CD8-positive, alpha-beta T cell (primary cell): ENCODE measurements at places on chromosomes 12 and 14.

DNA sequence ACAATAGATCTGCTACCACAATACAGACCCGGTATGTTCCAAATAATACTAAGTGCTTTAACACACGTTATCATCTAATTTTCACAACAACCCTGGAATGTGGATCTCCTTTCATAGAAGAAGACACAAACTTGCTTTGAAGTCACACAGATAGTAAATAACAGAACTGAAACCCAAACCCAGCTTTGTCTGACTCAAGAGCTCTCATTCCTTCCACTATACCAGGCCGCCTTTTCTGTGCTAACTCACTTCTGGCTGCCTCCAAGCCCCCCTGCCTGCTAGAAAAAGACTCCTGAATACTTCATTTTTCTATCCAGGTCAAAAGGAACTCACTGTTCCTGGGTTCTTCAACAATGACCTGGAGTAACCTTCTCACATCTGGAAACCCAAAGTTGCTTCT, 37.8 kb downstream of the PRPF40B start:
- no peak for DNase-seq

DNA sequence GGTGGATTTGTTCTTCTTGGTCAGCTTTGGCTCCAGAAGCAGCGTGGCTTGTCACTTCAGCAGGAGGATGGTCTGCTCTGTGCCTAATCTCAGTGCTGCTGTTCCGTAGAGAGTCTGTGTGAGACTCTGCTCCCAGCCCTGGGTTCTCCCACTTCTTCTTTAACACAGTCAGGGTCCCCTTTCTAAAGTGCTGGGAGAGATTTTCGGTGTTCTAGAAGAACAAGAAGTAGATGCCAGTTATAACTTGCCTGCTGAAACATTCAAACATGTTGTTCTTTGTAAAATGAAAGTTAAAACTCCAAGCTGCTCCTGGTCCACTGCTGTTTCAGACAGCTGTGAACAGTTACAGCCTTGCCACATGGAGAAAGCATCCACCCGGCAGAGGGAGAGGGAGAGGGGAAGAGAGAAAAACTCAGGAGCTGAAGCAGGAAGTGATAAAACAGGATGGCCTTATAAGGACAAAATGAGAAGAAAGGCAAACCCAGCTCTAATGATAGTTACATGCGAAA, 55.2 kb upstream of the CERS5 start:
- DNase-seq: no peak

GRCh38 chr12:1369460-1369859, 224.9 kb downstream of the FBXL14 start:
- no peak for DNase-seq

- DNase-seq: no peak
Measured at GRCh38 chr12:1503281-1503711, 91.1 kb downstream of the FBXL14 start.

DNA sequence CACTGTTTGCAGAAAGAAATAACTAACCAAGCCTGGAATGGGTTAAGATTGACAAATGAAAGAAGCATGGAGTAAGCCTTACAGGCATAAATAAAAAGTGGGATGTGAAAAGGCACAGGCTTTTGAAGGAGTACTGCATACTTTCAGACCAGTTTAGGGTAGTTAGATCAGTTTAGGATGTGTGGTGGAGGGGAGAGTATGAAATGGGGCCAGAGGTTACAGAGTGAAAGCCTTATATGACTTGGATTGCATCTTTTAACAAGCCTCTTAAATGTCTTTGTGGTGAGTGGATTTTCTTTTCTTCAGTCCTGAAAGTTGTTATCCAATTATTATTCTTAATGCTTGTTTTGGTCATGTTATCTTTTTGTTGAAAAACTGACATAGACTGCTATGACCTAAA, 52.2 kb upstream of the TRHDE start:
- DNase-seq: no peak

- no peak for DNase-seq
Measured at GRCh38 chr12:93089805-93090569, 160.9 kb upstream of the EEA1 start.

- no peak for DNase-seq
Measured at GRCh38 chr14:76810953-76811400, 1.7 kb downstream of the ANGEL1 start.

- no peak for DNase-seq
Measured at GRCh38 chr12:5736016-5736415, 209.0 kb downstream of the ANO2 start.

DNA sequence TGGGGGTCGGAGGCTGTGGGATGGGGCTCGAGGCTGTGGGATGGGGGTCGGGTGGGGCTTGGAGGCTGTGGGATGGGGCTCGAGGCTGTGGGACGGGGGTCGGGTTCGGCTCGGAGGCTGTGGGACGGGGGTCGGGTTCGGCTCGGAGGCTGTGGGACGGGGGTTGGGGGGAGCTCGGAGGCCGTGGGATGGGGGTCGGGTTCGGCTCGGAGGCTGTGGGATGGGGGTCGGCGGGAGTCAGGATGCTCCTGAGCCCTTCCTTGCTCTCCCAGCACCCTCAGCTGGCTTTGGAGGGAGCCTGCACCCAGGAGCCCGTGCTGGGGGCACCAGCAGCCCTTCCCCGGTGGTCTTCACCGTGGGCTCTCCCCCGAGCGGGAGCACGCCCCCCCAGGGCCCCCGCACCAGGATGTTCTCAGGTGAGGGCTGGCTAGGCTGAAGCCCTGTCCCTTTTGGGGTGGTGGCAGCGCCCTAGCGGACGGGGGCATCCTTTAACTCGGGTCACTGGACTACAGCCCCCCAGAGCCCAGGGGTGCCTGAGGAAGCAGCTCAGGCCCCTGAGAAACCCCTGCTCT, 11.9 kb upstream of the PUS1 start:
- DNase-seq: no peak

GRCh38 chr12:13152281-13152680, 44.2 kb upstream of the EMP1 start:
- DNase-seq: no peak

DNA sequence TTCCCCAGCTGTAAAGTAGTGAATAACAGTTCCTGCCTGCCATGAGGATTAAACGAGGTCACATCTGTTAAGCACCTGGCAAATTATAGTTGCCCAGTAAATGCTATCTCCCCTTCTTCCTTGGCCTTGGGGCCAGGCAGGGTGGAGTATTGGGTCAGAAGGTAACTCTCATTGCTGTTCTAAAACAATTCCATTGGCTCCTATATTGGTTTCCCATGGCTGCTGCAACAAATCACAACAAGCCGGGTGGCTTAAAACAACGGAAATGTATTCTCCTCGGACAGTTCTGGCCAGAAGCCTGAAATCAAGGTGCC, 31.9 kb downstream of the MMAB start:
- no peak for DNase-seq

- DNase-seq: no peak
Measured at GRCh38 chr14:55327179-55327578, 56.0 kb downstream of the FBXO34 start.

GRCh38 chr14:54472315-54472714, 16.5 kb downstream of the GMFB start:
- no peak for DNase-seq

- DNase-seq: no peak
Measured at GRCh38 chr12:10016881-10017280, 6.5 kb downstream of the CLEC12B start.

- DNase-seq: peak; percentile 87
Measured at GRCh38 chr12:25241167-25242020, 9.3 kb downstream of the KRAS start.

DNA sequence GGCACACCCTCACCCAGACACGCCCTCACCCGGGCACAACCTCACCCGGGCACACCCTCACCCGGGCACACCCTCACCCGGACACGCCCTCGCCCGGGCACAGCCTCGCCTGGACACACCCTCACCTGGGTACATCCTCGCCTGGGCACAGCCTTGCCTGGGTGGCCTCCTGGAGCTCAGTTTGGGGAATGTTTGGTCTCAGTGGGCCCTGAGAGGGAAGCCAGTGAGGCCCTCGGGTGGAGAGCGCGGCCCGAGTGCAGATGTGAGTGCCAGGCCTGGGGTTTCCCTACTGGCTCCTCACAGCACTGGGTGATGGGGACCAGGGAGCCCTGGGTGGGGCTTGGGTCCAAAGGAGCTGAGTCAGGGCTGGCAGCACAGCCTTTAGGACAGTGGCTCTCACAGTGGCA, 23.8 kb downstream of the GALNT9 start:
- DNase-seq: no peak

GRCh38 chr12:112375105-112375504, 7.1 kb downstream of the HECTD4 start:
- no peak for DNase-seq

DNA sequence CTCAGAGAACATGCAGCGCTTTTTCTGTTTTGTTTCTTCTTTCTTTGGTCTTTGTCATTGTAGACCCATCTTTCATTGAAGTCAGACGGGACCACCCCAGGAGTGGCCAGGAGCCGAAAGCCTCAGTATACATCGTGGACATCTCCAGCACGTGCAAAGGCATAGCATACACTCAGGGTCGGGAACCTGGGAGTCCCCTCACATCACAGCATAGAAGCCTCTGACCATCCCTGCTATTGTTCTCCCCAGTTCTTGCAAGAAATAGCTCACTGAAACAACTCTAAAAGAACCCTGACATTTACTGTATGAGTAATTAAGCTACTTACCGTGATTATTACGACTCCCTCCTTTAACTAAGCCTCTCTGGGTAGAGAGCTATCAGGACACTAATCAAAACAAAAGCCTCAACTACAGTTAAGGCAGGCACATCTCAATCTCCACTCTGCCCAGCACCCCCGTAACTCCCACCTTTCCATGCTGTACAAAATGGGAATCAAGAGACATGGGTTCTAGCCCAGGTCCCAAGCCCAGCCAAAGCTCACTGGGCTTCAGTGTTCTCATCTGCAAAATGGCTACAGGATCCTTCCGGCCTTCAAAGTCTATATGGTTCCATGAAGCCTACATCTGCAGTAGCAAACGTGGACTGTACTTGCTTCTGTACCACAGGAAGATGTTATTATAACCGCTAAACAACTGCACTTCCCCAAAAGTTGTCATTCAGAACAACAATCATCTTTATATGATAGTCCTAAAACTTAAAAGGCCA, 6.7 kb downstream of the CCDC88C start:
- DNase-seq: no peak

- DNase-seq: no peak
Measured at GRCh38 chr14:51680031-51680430, 28.3 kb downstream of the FRMD6 start.

DNA sequence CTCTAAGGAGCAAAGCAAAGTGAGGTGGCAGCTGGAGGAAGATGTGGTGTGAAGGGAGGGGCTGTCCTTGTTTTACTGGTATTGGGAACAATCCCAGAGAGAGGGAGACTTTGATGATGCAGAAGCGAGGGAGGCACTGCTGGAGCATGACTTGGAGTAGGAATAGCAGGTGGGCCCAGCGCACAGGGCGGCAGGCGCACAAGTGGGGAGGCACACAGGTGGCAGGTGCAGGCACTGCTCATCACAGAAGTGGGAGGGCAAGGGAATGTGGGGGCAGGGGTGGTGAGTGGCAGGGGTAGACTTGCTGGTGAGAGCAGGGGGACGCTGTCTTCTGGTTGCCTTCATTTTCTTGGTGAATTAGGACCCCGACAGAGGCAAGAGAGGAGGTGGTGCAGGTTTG, 11.5 kb upstream of the IFI27 start:
- DNase-seq: no peak

GRCh38 chr14:54785778-54786770, 116.6 kb downstream of the GCH1 start:
- DNase-seq: no peak

DNA sequence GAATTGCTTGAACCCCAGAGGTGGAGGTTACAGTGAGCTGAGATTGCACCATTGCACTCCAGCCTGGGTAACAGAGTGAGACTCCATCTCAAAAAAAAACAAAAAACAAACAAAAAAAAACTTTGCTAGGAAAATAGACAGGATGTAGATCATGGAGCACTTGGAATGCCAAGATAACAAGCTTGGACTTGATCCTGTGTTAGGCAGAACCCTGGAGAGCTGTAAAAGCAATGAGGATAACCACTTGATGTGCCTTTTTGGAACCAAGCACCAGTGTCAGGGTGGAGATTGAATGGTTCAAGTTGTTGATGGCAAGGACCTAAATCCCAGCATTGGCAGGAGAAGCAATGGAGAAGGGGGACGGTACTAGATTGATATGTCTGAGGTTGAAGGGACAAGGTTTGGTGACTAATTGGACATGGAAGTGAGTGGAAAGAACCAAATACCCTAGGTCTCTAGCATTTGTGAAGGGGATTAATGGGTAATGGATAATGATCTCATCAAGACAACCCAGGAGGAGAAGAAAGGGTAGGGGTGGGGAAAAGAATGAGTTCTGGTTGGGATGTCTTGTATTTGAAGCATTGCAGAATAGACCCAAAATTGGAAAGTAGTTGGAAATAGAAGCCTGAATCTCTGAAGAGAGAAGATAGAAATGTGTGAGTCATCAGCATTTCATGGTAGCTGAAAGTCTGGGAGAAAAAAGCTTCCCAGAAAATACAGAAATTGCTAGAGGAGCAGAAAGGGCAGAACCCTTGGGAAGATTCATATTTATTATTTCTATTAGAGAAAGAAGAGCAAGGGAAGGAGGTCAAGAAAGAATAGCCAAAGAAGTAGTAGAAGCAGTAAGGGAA, 176.7 kb downstream of the NUAK1 start:
- no peak for DNase-seq

GRCh38 chr12:104785886-104786285, 172.2 kb downstream of the SLC41A2 start:
- DNase-seq: no peak

- DNase-seq: no peak
Measured at GRCh38 chr12:29582146-29582545, 84.7 kb upstream of the OVCH1 start.

DNA sequence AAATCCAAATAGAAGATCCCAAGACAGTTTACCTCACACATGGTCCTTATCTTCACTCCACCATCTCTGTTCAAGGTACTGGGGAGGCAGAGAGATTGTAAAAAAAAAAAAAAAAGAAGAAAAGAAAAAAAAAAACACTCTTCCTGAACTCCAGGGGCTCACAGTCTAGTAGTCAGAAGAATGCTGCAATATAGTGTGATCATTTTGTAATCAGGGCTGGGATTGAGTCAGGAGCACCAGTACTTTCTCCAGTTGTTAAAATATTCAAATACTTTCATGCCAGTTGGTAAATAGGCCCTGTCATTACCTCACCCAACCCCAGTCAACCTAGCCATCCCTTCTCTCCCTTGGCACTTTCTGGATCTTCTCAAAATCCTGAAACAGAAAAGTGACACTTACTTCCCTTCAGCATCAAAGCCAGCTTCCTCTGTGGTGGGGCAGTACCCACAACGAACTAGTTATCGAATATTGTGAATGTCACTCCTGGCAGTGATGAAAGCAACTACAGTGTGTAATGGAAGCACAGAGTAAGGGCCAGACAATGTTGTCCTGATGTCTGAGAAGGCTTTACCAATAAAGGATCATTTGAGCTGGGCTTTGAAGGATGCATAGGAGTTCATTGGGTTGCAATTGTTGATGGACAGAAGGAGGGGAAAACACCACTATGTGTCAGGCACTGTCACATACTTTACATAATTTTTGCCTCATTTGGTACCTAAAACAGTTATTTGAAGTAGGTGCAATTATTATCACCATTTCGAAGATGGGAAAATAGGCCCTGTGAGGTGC, 44.3 kb upstream of the HSPB8 start:
- DNase-seq: no peak
